ENCODE measurements at places on chromosomes 16 and 17. TPM values are rescaled to one million over a fixed set of nuclear protein-coding genes. Genes with fewer than 3 reads are reported as not detected.

The CCDC78 gene
- total RNA-seq = 2.5 TPM

The ABCA3 gene
- total RNA-seq = 16.3 TPM

The MYH8 gene
- not detected for total RNA-seq

The SLC47A2 gene
- not detected for total RNA-seq

The MARVELD3 gene
- total RNA-seq = 2.1 TPM

The HOXB6 gene
- not detected for total RNA-seq

The SHISA9 gene
- 1.6 TPM for total RNA-seq

The PRSS27 gene
- 2.8 TPM for total RNA-seq

The MT4 gene
- total RNA-seq = not detected

The PRCD gene
- 0.92 TPM for total RNA-seq

The RNF112 gene
- total RNA-seq = 0.67 TPM

The CMTM3 gene
- total RNA-seq = 76.5 TPM

The CCDC40 gene
- 5.8 TPM for total RNA-seq

The PCTP gene
- 6.6 TPM for total RNA-seq

The LGALS9B gene
- not detected for total RNA-seq

The CD68 gene
- 3.3 TPM for total RNA-seq

The BRIP1 gene
- total RNA-seq = 4.3 TPM

The ITGAD gene
- not detected for total RNA-seq

The ARL5C gene
- total RNA-seq = not detected

The QRICH2 gene
- total RNA-seq = 4.7 TPM

The SECTM1 gene
- 2.1 TPM for total RNA-seq

The IL32 gene
- 17.8 TPM for total RNA-seq
